ENCODE measurements at places on chromosomes 6 and 20. TPM values are rescaled to one million over a fixed set of nuclear protein-coding genes. Genes with fewer than 3 reads are reported as not detected.

The LAMA5 gene
- total RNA-seq, result 145 TPM

The MRPS18B gene
- 33.7 TPM for total RNA-seq

The SRMS gene
- not detected for total RNA-seq

The PSORS1C2 gene
- not detected for total RNA-seq

The FOXF2 gene
- not detected for total RNA-seq

The ASIP gene
- not detected for total RNA-seq

The KCNK15 gene
- total RNA-seq, result not detected

The KHDC3L gene
- total RNA-seq, result not detected

The SYCP2L gene
- total RNA-seq, result not detected

The REM1 gene
- not detected for total RNA-seq

The SIGLEC1 gene
- total RNA-seq, result not detected

The PAQR8 gene
- 6.0 TPM for total RNA-seq

The C20orf141 gene
- not detected for total RNA-seq

The OTOR gene
- total RNA-seq, result not detected

The BFSP1 gene
- 3.7 TPM for total RNA-seq

The TNXB gene
- total RNA-seq, result 3.2 TPM

The ANKRD66 gene
- not detected for total RNA-seq

The TFAP2C gene
- not detected for total RNA-seq

The ZC2HC1B gene
- not detected for total RNA-seq

The ENPP4 gene
- total RNA-seq, result 4.5 TPM

The BTNL2 gene
- not detected for total RNA-seq

The ZNF165 gene
- total RNA-seq, result 0.30 TPM

The BEND3 gene
- 4.8 TPM for total RNA-seq

The HLA-G gene
- total RNA-seq, result not detected

The PLCB4 gene
- total RNA-seq, result 1.6 TPM

The OXT gene
- total RNA-seq, result not detected

The KIF13A gene
- total RNA-seq, result 65.8 TPM

The UTRN gene
- total RNA-seq, result 228 TPM

The KIAA1755 gene
- 0.51 TPM for total RNA-seq

The HLA-DRB5 gene
- total RNA-seq, result not detected

The HACE1 gene
- total RNA-seq, result 12.8 TPM

The GHRH gene
- total RNA-seq, result not detected

The KHDC1 gene
- total RNA-seq, result 3.3 TPM

The C6orf15 gene
- not detected for total RNA-seq

The NOP56 gene
- 305 TPM for total RNA-seq

The HLA-DMA gene
- total RNA-seq, result 1.2 TPM

The SAPCD1 gene
- total RNA-seq, result 9.4 TPM

The CLDN20 gene
- total RNA-seq, result not detected

The ULBP2 gene
- total RNA-seq, result 7.0 TPM

The FAM210B gene
- 44.5 TPM for total RNA-seq

The PRR18 gene
- not detected for total RNA-seq

The TBXT gene
- not detected for total RNA-seq

The LHFPL5 gene
- total RNA-seq, result not detected

The ACSS2 gene
- 48.5 TPM for total RNA-seq

The FRS3 gene
- 4.4 TPM for total RNA-seq

The GGTLC1 gene
- not detected for total RNA-seq

The PARD6B gene
- 0.07 TPM for total RNA-seq

The PRDM13 gene
- not detected for total RNA-seq

The RIPPLY2 gene
- not detected for total RNA-seq

The KDM1B gene
- total RNA-seq, result 10.8 TPM

The SRSF6 gene
- 153 TPM for total RNA-seq

The KIF25 gene
- total RNA-seq, result not detected

The MUCL3 gene
- not detected for total RNA-seq

The HM13 gene
- 211 TPM for total RNA-seq

The HDAC2 gene
- total RNA-seq, result 148 TPM
